ENCODE measurements at places on chromosomes 12 and 14.
A peak's percentile ranks its signal among the peaks of the same experiment; 100 is the strongest.

GRCh38 chr12:101761350-101761749 is 22.1 kb upstream of the SYCP3 start:
- DNase-seq, result no peak

DNA sequence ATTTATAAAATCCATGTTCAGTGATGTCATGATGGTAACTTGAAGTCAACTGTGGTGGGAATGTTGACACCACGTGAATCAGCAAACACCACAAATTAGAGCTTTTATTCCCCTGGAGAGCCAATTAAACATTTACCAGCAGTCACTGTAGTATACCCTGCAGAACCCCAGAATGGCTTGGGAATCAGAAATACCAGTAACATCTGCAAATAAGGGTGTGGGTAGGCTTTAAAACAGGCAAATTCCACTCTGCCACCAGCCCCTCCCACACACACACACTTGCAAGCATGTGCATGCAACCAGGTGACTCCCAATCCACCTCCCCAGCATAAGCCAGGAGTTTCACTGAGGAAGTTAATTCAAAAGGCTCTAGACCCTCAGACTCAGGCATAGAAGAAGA is 63.6 kb upstream of the TMEM263 start:
- DNase-seq, result no peak

DNA sequence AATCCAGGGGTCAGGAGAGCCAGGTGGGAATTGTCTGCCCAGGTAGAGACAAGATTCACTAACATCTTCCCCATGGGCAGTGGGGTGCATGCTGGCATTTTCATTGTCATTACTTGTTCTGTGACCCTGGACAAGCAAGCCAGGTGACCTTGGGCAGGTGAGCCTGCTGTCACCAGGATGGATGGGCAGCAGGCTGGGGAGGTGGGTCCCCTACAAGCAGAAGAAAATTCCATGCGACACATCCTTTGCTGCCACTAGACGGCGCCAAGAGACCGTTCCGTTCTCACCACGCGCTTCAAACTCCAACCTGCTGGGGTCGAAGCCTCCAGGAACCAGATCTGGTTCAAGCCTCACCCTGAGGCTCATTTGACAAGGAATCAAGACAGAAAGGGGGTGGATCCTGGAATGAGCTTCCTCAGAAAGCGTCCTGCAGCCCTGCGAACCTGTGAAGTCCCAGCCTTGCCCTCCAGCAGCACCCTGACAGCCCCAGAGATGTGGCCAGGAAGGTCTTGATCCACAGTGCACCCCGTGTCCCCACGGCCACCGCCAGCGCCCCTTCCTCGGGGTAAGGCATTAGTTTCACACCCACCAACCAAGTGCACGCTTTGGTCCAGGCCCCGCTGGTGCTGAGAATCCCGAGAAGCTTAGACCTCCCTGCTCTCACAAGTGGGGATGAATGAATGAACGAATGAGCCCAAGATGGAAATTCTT is 3.2 kb upstream of the DYNC1H1 start:
- peak; percentile 56 for DNase-seq

DNA sequence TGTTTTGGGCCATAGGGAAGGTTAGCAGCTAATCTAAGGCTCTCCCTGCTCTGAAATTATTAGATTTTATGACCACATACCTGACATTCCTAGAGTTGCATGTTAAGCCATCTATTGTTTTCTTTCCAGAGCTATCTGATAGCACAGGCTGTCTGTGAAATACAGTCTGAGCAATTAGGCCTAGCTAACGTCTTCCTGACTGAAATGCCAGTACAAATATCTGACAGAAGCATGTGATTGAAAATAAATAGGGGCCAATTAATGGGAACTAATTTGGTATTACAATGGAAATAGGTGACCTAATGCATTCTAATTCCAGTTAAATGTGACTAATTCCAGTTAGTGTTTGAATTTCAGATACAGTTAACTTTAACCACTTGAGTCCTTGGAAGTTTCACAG is 115.2 kb downstream of the C12orf75 start:
- DNase-seq, result no peak

GRCh38 chr12:109892748-109893147 is 7.3 kb upstream of the TCHP start:
- no peak for DNase-seq

DNA sequence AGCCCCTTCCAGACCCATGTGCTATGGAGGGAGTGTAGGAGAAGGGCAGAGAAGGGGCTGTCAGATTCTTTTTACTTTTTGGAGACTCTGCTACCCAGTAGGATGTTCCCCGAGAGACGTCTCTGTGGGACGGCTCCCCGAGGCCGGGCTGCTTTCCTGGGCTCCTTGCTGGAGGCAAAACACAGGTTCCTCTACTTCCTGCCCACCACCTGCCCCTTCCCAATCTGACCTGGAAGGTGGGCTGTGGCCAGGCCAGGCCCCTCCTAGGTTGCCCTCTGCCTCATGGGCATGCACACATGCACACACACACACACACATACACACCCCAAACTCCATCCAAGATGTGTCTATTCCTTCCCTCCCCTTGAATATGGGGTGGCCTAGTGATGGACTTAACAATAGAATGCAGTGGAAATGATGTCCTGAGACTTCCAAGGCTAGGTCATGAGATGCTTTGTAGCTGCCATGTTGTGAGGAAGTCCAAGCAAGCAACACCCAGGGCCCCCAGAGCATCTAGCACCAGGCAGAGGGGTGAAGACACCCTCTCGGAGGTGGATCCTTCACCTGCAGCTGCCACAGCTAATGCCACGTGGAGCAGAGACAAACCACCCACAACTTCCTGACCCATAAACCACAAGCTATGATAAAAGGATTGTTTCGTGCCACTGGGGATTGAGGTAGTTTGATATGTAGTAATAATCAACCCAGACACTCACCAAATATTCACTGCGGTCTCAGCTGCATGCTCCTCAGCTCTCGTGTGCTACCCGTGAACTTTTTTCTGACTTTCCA is 1.6 kb upstream of the ASB2 start:
- DNase-seq, result peak; percentile 63

GRCh38 chr12:57754411-57755193 is at the start of gene MARCHF9:
MARCHF9 (plus strand) TSS chr12:57755103; CDS start chr12:57755529, 426 bp downstream.
- DNase-seq, result peak; percentile 70

- DNase-seq, result no peak
Observed at GRCh38 chr12:78418919-78419318, 445.7 kb upstream of the SYT1 start.

DNA sequence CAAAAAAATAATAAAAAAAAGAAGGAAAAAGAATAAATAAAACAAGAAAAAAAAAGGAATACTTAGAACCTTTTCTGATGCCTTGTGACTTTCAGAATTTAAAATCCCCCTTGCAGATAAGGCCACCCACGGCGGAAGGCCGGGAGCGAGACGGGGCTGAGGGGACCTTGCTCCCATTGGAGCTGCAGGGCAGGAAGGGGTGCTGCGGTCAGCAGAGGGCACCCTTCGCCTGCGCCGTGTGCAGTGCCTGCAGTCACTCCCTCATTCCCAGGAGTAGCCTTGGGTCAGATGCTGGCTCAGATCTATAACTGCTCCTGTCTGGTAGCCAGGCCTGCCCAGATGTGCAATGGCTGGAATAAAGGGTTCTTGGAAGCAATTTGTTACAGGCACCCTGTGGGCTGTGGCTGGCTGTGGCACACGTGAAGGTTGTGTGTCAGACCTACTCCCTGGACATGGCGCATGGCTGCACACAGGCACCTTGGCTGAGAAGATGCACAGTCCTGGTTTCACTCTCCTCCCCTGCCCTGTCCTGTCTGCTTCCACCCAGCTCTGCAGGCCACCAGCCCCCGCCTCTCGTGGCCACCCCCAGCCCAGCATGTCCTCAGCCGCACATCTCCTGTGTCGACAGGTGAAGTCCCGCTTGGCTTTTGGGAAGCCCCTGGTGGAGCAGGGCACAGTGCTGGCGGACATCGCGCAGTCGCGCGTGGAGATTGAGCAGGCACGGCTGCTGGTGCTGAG is 13.4 kb upstream of the ALDH2 start:
- no peak for DNase-seq

DNA sequence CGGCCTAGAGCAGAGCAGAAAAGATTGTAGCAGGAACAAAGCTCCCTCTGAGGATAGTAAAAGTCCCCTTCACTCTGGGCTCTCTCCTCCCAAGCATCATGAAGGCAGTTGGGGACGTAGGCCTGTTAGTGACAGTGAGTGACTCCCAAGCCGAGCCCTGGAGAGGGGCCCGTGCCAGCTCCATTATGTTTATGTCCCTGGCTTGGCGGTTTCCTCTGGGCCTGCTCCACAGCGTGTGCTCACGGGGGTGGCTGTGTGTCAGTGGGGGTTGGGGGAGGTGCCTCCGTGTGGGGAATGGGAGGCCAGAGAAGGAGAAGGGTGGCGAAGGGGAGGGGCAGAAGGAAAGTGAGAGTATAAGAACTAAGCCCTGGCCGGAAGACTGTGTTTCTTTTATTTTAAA is 170.0 kb upstream of the VASH1 start:
- no peak for DNase-seq

GRCh38 chr12:42923156-42923555 is 333.6 kb upstream of the PRICKLE1 start:
- DNase-seq, result no peak

DNA sequence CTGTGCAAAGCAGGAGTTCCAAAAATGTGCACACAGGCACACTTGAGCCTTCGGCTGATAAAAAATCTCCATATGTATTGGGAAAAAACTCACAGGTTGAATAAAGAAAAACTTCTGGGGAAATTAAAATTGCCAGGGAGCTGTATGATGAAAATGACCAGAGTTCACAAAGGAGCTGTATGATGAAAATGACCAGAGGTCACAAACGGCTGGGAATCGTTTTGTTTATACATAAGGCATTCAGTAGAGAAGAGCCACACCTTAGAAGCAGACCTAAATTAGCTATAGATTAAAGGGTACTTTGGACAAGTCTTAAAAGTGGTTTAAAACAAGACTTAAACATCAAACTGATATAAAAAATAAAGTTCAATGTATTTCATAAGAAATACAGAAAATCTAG is 251.7 kb upstream of the TMEM132C start:
- no peak for DNase-seq

- DNase-seq, result no peak
Observed at GRCh38 chr12:114974826-114975639, 291.1 kb upstream of the TBX3 start.

DNA sequence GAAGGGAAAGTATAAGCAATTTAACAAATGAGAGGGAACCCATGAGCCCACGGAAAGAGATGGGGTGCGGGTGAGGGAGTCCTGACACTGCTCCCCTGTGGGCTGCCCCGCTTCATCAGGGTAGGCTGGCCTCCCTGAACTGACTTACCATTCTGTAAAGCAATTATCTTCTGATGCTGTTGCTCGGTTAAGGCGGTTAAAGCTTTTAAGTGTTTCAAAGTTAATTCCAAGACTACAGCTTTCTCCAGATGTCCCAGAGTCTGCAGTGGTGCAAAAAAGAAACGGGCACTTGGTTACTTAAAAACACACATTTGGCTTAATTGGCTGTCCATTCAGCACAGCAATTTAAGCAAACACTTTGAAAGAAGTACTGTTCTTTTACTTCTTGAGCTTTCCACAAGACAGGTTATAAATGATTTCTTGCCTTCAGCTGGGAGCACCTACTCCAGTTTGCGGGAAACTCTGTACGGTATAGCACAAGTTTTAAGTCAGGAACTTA is 1.3 kb downstream of the BHLHE41 start:
- no peak for DNase-seq

GRCh38 chr12:11771895-11772502 is 122.5 kb downstream of the ETV6 start:
- DNase-seq, result no peak

GRCh38 chr14:100682749-100683148 is 43.9 kb upstream of the DLK1 start:
- DNase-seq, result no peak

GRCh38 chr14:23126548-23127278 is 7.7 kb upstream of the CEBPE start:
- DNase-seq, result no peak

DNA sequence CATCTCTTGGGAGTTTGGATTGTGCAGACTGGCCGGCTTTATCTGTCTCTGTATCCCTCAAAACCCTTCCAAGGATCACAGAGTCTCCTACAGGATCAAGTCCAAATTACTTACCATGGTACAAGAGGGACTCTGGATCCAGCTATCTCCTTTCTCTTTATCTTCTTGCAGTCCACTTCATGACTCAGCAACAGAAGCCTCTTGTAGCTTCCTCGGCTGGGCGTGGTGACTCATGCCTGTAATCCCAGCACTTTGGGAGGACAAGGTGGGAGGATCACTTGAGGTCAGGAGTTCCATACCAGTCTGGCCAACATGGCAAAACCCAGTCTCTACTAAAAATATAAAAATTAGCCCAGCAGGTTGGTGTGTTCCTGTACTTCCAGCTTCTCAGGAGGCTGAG is 189.7 kb downstream of the BCAT1 start:
- no peak for DNase-seq

- DNase-seq, result no peak
Observed at GRCh38 chr12:1741154-1741949, 50.5 kb downstream of the ADIPOR2 start.

DNA sequence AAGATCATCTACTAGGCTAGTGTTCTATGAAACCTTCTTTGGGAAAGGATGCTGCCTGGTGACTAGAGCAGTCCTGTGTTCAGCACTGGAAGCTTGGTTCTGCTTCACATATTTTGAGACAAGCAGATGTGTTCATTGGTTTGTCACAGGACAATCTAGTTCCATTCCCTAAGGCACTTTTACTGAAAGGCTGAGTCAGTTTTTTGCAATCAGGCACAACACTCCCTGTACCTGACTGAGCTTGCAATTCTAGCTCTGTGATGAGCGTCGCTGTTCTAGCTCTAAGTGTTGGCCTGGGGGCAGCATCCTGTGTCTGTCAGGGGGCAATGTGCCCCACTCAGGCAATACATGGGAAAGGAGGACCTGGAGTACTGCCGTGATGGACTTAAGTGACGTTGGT is 144.4 kb downstream of the CAND1 start:
- DNase-seq, result no peak

GRCh38 chr12:57027805-57028153 is 11.4 kb upstream of the TAC3 start:
- no peak for DNase-seq

GRCh38 chr14:54691525-54692283 is 124.8 kb downstream of the SAMD4A start:
- DNase-seq, result peak; percentile 5
